ENCODE measurements at places on chromosomes 16 and 17.

DNA sequence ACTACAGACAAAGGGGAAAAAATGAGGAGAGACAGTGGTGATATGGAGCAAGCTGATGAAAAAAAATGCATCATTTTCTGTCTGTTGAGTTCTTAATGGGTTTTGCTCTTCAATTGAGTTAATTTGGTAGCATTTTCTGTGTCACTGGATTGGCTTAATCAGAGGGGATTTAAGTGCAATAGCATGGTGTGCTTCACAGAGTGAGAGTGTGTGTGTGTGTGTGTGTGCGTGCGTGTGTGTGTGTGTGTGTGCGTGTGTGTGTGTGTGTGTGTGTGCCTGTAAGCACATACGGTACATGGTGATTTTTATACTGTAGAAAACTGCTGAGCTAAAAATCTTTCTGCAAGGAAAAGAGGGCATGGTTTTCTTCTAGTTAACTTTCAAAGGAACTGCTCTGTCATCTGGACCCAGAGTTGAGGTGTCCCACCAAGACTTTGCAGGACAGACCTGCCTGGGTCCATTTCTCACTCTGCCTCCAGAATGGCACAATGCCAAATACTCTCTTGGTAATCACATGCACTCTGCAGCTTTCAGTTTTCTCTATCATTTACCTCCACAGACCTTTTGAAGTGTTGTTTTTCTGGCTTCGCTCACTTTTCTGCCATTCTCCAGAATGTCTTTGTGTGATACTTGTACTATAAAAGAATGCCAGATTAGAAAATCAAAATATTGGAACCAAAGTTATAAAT, 952.6 kb upstream of the SOX9 start:
- DNase-seq = no peak

DNA sequence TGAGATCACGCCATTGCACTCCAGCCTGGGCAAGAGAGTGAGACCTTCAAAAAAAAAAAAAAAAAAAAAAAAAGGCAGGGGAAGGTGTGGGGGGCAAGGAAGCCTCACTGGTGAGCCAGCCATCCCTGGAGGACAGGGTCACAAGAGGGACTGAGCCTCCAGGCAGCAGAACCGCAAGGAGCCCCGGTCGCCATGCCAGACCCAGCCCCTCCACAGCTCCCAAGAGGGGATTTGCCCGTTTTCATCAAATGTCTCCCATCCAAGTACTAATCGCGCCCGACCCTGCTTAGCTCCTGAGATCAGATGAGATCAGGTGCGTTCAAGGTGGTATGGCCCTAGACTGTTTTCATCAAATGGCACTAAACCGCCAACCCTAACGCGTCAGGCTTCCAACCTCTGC, 2.9 kb downstream of the SLC38A8 start:
- no peak for DNase-seq

GRCh38 chr16:81923296-81923695, 88.0 kb downstream of the SDR42E1 start:
- no peak for DNase-seq

DNA sequence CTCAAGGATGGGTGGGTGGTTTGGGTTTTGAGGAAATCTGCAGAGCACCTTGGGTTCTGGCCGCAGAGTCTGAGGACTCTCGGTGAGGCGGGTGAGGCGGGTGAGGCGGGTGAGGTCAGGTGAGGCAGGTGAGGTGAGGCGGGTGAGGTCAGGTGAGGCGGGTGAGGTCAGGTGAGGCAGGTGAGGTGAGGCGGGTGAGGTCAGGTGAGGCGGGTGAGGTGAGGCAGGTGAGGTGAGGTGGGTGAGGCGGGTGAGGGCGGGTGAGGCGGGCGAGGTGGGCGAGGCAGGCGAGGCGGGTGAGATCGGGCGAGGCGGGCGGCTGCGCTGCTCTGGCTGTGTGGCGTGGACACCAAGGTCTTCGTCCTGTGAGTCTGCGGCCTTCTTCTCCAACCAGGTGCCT, 24.1 kb upstream of the RPL13 start:
- DNase-seq = no peak

GRCh38 chr17:32873114-32873513, 3.8 kb downstream of the MYO1D start:
- no peak for DNase-seq

DNA sequence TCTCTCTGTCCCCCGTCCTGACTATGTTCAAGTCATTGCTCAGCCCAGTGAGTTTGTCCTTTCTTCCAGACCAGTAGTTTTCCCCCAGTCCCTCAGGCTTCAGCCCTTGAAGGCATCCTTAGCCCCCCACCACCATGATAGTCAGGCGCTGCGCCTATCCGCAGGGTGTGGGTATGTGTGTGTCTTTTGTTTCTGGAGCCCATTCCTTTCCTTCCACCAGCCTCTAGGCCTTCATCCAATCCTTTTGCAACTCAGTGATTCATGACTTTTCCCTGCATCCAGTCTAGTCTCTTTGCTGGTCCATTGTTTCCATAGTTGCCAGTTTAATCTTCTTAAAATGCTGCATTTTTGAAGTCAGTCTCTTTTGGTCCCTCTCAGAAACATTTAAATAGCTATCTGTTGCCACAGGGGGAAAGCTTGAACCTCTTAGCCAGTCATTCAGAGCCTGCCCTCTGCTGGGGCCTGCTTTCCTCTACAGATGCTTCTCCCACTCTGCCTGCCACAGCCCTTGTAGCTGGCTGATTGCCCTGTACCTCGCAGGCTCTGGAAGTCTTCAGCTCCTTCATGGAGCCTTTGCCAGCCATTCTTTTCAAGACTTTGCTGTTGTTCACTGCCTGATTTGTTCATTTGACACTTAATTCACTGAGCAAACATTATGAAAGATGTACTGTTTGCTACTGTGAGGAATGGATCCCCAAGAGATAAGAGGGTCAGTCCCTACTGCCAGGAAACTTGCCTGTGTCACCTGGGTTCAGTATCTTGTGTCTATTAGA, 55.9 kb upstream of the ADCY7 start:
- peak; percentile 12 for DNase-seq

DNA sequence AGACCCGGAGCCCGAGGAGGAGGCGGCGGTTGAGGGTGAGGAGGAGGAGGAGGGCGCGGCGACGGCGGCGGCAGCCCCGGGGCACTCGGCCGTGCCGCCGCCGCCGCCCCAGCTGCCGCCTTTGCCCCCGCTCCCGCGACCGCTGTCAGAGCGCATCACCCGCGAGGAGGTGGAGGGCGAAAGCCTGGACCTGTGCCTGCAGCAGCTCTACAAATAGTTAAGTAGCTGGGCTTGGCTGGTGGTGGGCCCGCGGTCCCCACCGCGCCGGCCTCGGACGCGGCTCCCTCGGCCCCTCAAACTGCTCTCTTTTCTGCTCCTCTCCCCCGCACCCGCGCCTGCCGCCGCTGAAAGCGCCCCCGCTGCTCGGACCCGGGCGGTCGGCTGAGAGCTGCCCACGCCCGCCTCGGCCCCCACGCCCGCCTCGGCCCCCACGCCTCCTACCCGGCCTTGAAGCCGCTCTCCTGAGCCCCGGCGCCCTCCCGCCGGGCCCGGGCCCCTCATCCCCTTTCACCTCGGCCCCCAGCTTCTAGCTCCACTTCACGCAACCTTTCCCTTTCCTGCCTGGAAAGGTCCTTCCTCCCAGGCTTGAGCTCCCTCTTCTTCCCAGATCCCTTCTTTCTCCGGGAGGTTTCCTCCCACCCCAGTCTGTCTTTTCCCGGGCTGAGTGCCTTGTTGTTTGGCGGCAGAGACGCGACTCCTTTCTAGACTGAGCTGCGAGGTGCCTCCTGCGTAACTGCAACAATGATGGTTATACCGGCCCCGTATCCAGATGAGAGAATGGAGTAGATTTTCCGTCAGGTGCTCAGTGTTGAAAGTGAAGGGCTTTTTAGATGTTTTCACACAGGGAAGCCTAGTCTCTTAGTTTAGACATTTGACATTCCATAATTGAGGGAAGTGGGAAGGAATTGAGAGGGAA, 850 bp downstream of the PPM1E start:
- DNase-seq = no peak

GRCh38 chr17:4607261-4607741, 23.0 kb downstream of the SMTNL2 start:
- DNase-seq = no peak

- DNase-seq = no peak
Observed at GRCh38 chr16:69029121-69029520, 76.3 kb upstream of the HAS3 start.

DNA sequence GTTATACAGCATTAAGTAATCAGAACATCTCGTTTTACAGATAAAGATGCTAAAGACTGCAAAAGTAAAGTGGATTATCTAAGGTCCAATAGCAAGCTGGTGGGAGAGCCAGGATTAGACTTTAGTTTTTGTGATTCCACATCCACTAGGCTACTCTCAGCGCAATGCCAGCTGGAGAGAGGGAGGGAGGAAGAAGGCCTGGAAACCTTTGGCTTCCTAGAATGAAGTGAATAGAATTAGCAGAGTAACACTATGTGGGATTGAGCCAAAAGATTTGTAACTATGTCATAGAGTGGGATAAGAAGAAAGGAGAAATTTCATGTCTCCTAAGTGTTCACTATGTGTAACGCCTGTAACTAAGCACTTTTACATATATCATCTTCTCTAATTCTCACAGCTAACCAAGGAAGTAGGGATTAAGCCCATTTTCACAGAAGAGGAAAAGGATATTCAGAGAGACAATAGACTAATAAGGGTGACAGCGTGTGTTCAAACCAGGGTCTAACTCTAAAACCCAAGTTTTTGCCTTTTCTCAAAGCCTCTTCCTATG, 25.4 kb upstream of the NSRP1 start:
- no peak for DNase-seq

- no peak for DNase-seq
Observed at GRCh38 chr16:89366561-89367537, 123.5 kb downstream of the ANKRD11 start.

GRCh38 chr17:69147460-69147859, 5.8 kb upstream of the ABCA6 start:
- no peak for DNase-seq

GRCh38 chr16:85963753-85964285, 64.9 kb downstream of the IRF8 start:
- DNase-seq = no peak

- no peak for DNase-seq
Observed at GRCh38 chr16:66712512-66712911, 16.0 kb upstream of the CMTM4 start.

DNA sequence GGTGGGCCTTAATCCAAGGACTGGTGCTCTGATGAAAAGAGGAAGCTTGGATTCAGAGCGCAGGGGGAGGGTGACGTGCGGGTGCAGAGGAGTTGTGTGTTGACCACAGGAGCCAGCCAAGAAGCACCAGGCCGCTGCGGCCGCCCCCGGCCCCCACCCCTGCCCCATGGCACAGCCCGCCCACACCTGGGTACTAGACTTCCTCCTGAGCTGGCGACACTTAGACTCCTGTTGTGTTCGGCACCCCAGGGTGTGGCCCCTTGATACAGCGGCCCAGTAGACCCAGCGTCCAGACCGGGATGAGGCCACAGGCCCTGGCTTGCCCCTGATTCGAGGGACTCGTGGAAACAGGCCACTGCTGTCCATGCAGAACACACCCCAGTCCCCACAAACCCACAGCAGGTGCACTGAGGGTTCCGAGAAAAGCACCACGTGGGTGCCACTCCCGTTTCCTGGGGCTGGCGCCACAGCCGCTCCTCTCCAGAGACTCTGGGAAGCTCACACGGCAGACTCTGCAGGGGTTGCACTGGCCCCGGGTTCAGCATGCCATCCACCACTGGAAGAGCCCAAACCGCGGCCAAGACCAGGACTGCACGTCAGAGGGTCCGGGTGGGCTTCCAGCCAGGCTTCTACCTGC, 5.7 kb upstream of the SNAI3 start:
- no peak for DNase-seq

GRCh38 chr17:65936013-65936412, 255.9 kb downstream of the CEP112 start:
- DNase-seq = no peak

DNA sequence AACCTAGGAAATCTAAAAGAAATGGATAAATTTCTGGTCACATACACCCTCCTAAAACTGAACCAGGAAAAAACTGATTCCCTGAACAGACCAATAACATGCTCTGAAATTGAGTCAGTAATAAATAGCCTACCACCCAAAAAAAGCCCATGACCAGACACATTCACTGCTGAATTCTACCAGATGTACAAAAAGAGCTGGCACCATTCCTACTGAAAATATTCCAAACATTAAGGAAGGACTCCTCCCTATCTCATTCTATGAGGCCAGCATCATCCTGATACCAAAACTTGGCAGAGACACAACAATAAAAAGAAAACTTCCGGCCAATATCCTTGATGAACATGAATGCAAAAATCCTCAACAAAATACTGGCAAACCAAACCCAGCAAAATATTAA, 52.9 kb downstream of the TTC19 start:
- DNase-seq = no peak

- no peak for DNase-seq
Observed at GRCh38 chr17:56593646-56594319, at the start of gene NOG. NOG (plus strand) TSS chr17:56593699; CDS start chr17:56594224, 525 bp downstream.

- no peak for DNase-seq
Observed at GRCh38 chr16:70679671-70680494, 6.0 kb downstream of the MTSS2 start.

- DNase-seq = no peak
Observed at GRCh38 chr16:87540072-87540896, 47.5 kb upstream of the ZCCHC14 start.

DNA sequence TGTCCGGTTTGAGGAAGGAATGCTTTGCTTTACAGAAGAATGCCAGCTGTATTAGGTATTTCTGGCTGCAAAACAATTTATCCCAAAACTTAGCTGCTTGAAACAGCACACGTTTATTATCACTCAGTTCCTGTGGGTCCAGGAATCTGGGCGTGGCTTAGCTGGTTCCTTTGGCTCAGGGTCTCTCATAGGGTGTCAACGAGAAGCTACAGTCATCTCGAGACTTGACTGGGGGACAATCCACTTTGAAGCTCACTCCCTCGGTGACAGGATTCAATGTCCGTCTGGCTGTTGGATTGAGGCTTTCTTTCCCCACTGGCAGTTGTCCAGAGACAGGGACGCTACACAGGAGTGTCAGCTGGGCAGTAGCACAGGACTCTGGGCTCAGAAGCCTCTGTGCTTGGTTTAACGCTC, 9.6 kb upstream of the RHBDF2 start:
- DNase-seq = no peak

GRCh38 chr17:41326173-41327145, 10.9 kb upstream of the KRTAP17-1 start:
- DNase-seq = no peak

Data from stimulated activated CD8-positive, alpha-beta memory T cell treated with anti-CD3 and anti-CD28 coated beads, Interleukin-4, amount 100 ng/mL, for 4 hours (primary cell).